ENCODE measurements at places on chromosomes 6 and 20.
A peak's percentile ranks its signal among the peaks of the same experiment; 100 is the strongest.

DNA sequence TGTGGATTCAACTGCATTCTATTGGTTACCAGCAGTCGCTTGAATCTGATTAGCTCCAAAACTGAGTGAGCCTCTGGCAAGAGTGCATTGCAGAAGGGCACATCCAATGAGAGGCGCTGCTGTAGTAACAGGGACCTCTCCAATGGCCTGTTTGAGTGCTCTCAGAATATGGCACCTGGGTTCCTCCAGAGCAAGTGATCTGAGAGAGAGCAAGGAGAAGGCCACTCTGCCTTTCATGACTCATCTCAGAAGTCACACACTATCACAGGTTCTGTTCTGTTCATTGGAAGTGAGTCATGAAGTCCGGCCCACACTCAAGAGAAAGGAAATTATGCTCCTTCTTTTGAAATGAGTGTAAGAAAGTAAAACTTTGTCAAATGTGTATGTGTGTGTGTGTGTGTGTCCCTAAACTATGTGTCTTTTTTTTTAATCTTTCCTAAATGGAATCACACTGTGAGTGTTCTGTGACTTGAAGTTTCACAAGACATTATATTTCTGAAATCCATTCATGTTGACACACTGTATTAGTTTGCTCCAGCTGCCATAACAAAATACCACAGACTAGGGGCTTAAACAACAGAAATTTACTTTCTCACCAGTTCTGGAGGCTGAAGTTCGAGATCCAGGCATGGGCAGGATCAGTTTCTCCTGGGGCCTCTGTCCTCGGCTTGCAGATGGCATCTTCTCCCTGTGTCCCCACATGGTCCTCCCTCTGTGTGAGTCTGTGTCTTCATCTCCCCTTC lies 138.3 kb upstream of the CDYL start:
- peak; percentile 63 for DNase-seq

DNA sequence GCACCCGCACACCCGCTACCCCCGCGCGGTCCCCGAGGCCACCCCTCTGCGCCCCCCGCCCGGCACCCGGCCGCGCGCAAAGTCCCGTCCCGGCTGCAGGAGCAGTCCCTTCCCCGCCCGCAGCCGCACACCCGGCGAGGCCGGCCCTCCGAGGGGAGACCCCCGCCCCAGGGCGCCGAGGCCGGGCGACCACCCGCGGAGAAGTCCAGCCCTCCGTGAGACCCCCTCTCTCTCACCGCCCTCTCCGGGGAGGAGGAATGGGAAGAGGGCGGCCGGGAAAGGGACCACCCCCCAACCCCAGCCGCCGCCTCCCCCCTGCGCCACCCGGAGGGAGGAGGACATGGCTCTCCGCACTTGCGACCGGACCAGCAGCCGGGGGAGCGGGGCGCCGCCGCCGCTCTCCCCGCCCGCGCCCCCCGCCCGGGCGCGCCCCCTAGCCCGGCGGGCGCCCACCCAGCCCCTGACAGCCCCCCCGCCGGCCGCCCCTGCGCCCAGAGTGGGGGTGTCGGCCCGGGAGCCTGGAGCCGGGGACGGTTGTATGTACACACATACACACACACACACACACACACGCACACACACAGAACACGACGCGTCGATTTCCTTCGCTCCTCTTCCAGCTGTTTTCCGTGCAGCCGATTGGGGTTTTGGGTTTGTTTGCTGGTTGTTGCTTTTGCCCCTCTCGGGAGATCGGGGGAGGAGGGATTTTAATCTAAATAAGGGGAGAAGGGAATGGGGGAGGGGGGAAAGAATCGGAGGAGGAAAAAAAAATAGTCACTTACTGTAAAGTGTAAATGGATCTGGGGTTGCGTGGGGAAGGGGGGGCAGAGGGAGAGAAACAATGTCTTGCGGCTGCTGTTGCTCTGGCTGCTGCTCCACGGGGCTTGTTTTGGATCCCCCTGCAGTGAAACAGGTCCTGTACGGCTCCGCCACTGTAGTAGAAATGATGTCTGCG lies at the start of gene ATXN1:
TSS of gene ATXN1 (minus strand) at position 945 of the 955 bp plus-strand sequence.
- peak; percentile 78 for DNase-seq

GRCh38 chr6:132215805-132216204 lies 185.5 kb downstream of the MOXD1 start:
- DNase-seq, result peak; percentile 40

GRCh38 chr6:87858440-87858839 lies 156.4 kb upstream of the AKIRIN2 start:
- no peak for DNase-seq

- no peak for DNase-seq
Observed at GRCh38 chr20:50389438-50389807, 120.8 kb upstream of the PTPN1 start.

All from LHCN-M2 (cell line).